Effector memory CD4-positive, alpha-beta T cell (primary cell): ENCODE measurements at places on chromosomes 4 and X.

- no peak for DNase-seq
Measured at GRCh38 chr4:1029529-1029928, 18.1 kb downstream of the FGFRL1 start.

- DNase-seq = no peak
Measured at GRCh38 chrX:39910651-39911050, 187.1 kb downstream of the BCOR start.

DNA sequence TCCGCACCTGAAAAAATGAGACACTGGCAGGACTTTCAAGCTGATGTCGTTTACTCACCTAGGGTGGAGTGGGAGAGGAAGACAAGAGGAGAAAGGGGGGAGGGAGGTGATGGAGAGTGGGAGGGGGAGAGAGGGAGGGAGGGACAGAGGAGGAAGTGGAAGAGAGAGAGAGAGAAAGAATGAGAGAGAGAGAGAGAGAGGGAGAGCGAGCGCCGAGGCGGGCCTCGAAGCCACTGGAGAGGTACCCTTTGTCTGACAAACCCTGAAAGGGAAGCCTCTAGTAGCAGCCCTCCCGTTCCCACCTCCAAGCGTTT, 296 bp upstream of the ADGRL3 start:
- DNase-seq = no peak

- no peak for DNase-seq
Measured at GRCh38 chrX:1466232-1466661, 13.5 kb upstream of the ASMTL start.

- no peak for DNase-seq
Measured at GRCh38 chrX:134023851-134024281, 38.5 kb upstream of the GPC3 start.

GRCh38 chr4:130257271-130257670, 1161.3 kb downstream of the C4orf33 start:
- no peak for DNase-seq

DNA sequence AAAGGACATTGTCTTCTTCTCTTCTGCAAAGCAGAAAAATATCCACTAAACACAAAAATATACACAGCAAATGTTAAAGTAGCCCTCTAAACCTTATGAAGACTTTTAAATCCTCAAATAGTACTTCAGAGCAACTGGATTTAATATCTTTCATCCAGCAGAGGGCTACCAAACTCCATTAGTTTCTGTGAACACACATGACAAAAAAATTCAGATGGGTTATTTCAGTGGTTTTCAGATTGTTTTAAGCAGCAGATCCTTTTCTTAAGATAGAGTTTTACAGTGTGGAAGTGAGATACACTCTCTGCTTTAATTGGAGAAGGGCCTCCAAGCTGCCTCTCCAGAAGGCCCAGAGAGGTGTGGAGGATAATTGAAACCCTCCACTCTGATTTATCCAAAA, 56.7 kb downstream of the ANK2 start:
- DNase-seq = no peak

- peak; percentile 15 for DNase-seq
Measured at GRCh38 chrX:48696909-48697727, 584 bp downstream of the SUV39H1 start.

- DNase-seq = no peak
Measured at GRCh38 chr4:35087218-35087617, 1157.1 kb downstream of the ARAP2 start.

DNA sequence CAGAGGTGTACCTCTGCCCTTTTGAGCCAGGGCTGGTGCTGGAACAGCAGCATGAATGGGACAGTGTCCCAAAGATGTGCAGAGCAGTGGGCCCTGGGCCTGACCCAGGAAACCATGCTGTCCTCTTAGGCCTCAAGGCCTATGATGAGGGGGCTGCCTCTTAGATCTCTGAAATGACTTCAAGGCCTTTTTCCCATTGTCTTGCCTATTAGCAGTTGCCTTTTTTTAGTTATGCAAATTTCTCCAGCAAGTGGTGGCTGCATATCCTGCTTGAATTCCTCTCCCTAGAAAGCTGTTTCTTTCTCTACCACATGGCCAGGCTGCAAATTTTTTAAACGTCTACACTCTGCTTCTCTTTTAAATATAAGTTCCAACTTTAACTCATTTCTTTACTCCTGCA, 160.3 kb downstream of the CFAP299 start:
- DNase-seq = no peak

DNA sequence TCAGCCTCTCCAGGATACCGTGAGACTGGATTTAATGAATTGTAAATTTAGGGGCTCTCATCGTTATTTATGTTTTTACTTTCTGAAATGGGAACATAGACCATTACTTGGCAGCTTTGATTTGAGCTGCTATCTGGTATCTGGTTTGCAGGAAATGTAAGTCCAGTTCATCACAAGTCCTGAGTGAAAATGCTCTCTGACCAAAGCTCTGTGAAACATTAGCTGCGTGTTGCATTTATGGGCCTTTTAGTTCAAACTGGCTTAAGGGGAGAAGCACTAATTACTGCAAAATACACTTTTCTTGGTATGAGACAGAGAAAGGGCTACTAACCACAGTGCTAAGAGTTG, 420 bp downstream of the CC2D2A start:
- DNase-seq = no peak

DNA sequence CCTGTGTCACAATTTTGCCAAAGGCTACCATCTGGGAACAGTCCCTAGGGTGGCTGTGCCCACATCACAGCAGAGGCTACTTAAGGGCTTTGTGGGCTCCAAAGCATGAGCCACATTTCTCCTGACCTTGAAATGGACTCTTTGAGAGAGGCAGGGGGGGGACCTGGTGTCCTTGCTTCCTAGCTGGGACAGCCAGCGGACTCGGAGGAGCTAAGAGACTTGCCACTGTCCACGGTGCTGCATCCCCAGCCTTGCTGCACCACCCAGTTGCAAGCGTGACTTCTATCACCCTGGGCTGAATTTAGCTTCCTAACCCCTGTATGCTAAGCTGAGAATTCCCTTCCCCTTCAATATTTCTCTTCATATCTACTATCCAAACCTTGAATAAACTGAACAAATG, 99.0 kb downstream of the PHKA2 start:
- no peak for DNase-seq

DNA sequence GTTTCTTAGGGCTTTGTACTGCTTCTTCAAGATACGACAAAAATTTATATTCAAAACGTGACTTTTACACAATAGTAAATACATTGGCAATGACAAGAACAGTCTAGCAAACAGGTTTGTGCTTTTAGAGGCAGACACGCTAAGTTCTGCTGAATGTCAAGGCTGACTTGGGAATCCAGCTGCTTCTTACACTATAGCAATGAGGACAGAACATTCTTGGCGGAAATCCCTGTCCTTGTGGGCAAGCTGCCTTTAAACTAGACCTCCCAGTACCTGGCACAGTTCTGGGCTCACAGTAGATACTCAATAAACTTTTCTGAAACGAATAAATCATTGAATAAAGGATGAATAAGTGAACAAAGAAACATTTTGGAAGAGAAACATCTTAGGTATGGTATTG, 148.2 kb downstream of the RASL11B start:
- DNase-seq = no peak

DNA sequence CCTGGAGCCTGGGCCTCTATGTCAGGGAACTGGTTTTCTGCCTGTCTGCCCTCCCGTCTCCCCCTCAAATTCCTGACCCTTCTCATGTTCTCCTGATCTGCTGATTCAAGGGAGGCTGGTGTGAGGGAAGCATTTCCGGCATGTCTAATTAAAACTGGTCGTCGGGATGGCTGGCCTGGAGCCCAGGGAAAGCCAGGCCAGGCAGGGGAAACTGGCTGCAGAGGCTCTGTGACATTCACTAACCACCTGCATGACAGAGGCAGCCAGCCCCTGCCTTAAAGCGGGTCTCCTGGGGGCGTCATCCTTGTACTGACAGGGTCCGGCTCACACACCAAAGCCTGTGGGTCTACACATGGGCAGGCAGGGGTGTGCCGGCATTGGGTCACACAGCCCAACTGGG, 35.2 kb downstream of the ABLIM2 start:
- no peak for DNase-seq

GRCh38 chr4:3512279-3512678, 19.9 kb downstream of the LRPAP1 start:
- DNase-seq = no peak

- no peak for DNase-seq
Measured at GRCh38 chr4:149676076-149676475, 139.6 kb downstream of the IQCM start.

DNA sequence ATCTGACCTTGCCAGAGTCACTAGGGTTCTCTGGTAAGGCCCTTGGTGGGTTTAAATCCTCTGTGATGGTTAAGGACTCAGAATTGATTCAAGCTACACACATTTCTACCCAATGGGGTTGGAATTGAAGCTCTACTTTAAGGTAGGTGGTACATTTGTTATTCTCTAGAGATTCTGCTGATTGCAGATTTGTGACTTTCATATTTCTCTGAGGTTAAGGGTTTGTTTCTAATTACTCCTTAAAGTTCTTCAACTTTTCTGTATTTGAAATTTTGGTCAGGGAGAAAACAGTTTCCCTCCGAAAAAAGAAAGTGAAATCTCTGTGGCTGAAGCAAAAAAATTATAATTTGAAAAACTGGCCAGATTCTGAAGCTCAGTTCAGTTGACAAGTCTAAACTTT, 25.8 kb upstream of the USP46 start:
- DNase-seq = no peak

DNA sequence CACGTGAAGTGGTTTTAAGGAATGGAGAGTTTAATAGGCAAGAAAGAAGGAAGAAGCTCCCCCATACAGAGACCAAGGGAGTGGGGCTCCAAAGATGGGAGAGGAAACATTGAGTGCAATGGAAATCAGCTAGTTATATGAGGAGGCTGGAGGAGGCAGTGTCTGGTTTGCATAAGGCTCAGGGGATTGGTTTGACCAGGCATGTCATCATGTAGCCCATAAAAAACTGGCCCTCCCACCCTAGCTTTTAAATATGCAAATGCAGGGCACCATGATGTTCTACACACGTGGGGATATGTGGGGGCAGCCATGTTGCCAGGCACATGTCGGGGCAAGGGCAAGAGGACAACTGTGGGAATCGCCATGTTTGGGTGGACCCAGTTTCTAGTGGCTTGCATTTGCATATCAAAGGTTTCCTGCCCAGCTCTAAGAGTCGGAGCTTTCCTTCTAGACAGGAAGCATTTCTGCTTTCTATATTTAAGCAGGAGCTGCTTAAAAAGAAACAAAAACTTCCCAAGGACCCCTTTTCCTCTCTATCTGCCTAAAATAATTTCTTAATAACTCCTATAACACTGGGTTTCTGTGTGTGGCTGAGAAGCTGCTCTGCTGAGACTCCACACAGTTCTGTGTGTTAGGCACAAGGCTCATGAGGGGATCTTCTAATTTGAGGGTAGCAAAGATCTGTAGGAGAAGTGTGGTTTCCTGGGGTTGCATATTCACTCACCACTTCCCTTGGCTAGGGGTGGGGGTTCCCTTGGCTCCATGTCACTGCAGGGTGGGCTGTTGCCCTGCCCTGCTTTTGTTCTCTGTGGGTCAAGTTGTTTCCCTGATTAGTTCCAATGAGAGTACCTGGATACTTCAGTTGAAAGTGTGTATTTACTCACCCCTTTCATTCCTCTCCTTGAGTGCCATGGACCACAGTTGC, 113.5 kb downstream of the VSIG4 start:
- peak; percentile 2 for DNase-seq

DNA sequence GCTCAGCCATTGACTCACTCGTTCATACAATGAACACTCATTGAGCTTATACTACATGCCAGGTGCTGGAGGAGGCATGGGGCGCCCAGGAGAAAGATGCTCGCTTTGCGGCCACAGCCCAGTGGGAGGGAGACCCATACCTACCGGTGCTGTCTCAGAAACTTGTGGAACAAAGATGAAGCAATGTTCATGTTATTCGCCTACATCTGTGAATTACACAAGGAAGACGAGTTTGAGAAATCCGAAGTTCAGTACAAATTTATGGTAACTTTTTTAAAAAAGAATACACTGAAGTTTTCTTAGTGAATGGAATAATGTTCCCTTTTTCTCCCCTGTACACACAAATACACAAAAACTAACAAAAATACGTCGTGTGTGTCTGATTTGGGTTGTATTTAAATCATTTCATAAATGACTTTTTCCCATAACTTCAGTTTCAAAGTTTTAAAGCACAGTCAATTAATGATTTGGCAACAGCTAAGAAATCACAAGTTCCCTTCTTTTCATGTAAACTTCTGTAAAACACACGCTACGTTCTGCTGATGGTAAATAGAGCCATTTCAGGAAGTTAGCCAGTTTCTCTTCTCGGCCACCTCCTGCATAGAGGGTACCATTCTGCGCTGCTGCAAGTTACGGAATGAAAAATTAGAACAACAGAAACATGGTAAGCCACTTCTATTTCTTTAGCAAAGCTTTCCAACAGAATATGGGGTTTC, at the start of gene TLR8:
Gene TLR8 (plus strand): TSS at position 575 of the 716 bp plus-strand sequence. CDS start 87 bp downstream, at position 662.
- no peak for DNase-seq

GRCh38 chr4:27742816-27743215, 882.2 kb downstream of the STIM2 start:
- no peak for DNase-seq

- no peak for DNase-seq
Measured at GRCh38 chrX:11135564-11136185, 24.5 kb downstream of the HCCS start.

DNA sequence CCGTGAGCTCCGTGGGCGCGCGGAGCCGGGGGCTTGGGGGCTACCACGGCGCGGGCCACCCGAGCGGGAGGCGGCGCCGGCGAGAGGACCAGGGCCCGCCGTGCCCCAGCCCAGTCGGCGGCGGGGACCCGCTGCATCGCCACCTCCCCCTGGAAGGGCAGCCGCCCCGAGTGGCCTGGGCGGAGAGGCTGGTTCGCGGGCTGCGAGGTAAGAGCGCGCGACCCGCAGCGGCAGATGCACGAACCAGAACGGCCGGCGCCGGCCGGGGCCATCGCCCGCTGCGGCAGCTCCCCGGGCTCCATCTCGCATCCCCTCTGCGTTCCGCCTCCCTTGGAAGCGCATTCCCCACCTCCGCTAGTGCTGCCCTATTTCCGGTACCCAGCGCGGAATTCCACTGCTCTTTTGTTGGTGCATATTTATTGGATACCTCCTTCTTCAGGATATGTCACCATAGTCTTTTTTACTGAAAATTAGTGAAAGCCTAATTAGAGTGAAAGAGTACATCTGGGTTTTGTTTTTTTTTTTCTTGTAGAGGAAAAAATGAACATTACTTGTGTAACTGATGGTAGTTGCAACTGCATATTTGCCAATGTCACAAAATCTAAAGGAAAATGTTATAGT, 797 bp downstream of the PKD2 start:
- DNase-seq = no peak

DNA sequence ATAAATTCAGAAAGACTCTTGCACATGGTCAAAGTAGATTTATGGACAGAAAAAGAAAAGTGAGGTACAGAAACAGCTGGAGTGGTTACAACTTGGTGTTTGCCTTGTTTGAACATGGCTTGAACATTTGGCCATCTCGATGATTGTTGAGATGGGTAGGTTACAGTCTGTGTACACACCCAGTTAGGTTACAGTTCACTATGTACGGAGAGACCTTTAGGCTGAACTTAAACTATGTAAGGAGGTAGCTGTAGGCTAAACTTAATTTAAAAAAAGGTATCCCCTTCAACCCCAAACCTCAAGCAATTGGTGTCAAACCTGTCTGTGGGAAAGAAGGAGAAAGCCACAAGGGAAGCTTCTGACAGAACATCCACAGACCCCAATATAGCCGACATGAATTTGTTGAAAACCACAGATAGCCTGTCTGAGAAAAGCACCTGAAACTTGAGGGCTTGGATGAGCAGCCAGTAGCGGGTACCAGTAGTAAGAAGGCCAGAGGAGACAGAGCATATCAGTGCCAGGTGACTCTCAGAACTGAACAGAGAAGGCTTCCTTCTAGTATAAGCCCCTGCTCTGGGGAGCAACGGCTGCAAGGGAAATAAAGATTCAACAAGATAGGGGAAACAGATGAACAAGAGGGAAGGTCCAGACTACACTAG, 247.9 kb upstream of the GALNTL6 start:
- DNase-seq = no peak
